ENCODE measurements at places on chromosomes 4 and X.

GRCh38 chr4:176261481-176261880, 7.5 kb downstream of the ASB5 start:
- DNase-seq, result no peak

DNA sequence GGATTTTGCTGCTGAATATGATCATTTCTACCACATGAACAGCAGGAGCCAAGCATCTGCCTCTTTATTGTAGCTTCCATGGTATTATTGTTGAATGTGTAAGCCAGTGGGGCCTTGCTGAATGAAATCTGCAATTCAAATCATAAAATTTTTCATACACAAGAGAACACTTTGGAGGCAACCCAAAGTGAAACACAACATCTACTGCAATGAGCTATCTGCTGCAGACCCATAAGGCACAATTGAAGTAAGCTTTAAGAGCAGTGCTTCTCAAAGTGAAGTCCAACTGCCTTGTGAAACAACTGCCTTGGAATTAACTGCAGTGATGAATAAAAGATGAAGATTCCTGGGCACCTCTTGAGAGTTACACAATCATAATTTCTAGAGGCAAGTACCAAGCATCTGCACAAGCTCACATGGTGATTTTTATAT, 626.3 kb upstream of the INTU start:
- DNase-seq, result no peak

DNA sequence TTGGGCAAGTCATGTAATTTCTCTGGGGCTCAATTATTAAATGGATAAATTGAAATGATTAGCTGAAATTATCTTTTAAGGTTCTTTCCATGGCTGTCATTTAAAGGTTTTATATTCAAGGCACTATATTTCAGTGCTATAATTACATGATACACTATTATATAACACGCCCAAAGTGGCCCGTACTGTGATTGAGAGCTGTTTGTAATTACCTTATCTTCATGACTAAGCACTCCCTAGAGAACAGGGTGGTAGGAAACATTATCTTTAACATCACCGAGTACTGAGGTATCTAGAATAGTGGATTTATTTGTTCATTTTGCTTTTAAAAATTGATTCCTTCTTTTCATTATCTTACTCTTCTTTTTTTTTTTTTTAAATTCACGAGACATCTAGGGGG, 79.0 kb downstream of the DIAPH2 start:
- DNase-seq, result no peak

- DNase-seq, result no peak
Measured at GRCh38 chr4:15162465-15163283, 160.4 kb downstream of the CPEB2 start.

- DNase-seq, result no peak
Measured at GRCh38 chrX:135295944-135296305, 13.4 kb upstream of the ETDC start.

- DNase-seq, result no peak
Measured at GRCh38 chrX:71227370-71228062, 4.5 kb downstream of the GJB1 start.
